ENCODE measurements at places on chromosomes 6 and 20.

GRCh38 chr6:40910260-40910893, 128.6 kb downstream of the UNC5CL start:
- DNase-seq, result no peak

GRCh38 chr6:39367700-39368099, 45.2 kb upstream of the KCNK16 start:
- DNase-seq, result no peak

GRCh38 chr6:168632694-168633093, 191.7 kb downstream of the SMOC2 start:
- DNase-seq, result no peak

DNA sequence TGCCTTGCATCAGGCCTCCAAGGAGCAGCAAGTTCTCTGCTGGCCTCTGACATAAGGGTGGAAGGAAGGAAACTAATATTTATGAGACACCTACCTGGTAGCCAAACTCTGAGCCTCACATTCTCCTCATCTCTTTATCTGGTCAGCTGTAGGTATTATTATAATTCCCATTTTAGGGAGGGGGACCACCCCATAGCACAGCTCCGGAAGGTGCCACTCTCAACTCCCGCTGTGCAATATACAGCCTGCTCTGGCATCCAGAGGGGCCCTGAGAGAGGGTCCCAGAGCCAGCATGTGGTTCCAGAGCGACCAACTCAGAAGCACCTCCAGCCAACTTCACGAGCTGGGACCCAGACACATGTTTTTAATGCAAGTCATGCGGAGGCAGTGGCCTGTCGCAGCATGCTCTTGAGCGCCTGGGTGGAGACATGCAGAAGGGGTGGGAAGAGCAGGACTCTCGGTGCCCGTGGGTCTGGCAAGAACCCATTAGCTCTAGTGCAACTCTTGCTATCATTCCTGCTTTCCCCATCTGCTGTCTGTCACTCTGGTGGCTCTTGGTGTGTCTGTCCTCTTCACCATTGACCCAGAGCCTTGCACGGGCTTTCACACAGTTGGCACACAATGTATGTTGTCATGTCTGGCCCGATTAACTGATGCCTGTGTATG, 15.0 kb upstream of the MYMX start:
- no peak for DNase-seq

GRCh38 chr20:59690101-59690500, 85.8 kb downstream of the PHACTR3 start:
- no peak for DNase-seq

DNA sequence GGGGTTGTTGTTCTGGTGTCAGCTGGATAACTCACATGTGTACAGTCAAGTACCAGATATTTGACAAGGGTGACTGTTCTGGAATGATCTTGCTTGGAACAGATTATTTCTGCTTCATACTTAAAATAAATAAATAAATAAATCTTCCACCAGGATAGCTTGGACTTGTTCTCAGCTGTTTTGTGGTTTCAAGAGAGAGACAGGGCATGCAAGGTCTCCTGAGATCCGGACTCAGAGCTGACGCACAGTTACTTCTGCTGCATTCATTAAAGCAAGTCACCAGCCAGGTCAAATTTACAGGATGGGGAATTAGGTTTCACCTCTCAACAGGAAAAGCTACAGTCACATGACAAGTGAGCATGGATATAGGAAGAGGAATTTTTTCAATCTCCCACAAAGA, 285.0 kb upstream of the SPTLC3 start:
- DNase-seq, result no peak

GRCh38 chr6:123016431-123017103, 20.5 kb downstream of the CLVS2 start:
- DNase-seq, result no peak

- no peak for DNase-seq
Measured at GRCh38 chr6:57143690-57144089, 28.4 kb upstream of the BAG2 start.

DNA sequence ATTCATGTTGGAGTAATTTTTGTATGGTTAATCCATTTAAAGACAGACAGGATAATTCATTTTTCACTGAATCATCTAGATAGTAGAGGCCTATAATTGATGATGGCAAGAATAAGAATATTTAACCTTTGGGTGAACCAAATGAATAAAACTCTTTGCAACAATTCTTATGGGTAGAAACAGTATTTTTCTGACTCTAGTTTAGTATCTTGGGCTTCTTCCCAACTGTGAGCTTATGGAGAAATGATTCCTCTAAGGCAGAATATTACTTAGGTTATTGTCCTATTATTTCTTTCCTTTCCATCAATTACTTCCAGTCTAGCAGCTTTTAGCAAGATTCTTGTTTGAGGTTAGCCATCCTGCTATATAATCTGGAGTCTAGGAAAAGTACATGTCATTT, 734.9 kb upstream of the FLRT3 start:
- no peak for DNase-seq

GRCh38 chr6:22059946-22060345, 236.9 kb downstream of the PRL start:
- DNase-seq, result no peak

GRCh38 chr20:56842056-56842455, 212.9 kb downstream of the TFAP2C start:
- DNase-seq, result no peak

DNA sequence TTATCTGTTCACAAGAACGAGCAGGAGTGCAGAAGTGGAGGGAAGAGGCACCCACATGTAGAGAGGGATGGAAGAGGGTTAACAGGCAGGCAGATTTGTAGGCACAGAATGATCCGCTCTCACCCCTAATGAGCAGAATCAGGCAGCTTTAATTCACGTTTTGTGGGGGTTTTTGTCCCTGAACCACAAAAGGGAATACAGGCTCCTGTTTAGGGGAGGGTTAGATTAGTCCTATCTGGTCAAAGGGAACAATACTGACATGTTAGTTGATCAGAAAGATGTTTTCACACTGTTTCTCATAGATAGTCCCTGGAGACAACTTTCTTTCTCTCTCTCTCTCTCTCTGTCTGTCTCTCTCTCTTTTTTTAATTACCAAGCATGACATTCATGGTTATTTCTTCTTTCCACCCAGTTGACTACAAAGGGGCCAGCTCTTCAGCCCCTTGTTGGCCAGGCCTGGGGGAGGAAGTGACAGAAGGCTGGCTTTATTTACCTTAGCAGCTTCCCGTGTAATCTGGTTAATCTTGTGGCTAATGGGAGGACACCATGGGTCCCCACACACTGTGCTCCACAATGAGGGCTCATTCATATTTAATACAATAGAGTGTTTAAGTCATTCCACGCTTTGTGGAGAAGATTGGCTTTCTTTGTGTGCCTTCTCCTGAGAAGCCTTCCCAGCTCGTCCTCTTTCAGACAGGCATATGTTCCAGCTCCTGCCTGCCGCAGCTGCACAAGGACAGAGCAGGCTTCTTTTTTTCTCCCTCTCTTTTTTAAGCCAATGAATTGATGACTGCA, 958.8 kb downstream of the TFAP2A start:
- DNase-seq, result no peak
